Activated T-helper 9 cell treated with anti-CD3 and anti-CD28 coated beads, Interleukin-2, amount 50 U/mL, for 16 hours (primary cell): ENCODE measurements at places on chromosomes 11 and 22.

- no peak for DNase-seq
Observed at GRCh38 chr11:32817181-32817851, 12.4 kb upstream of the PRRG4 start.

DNA sequence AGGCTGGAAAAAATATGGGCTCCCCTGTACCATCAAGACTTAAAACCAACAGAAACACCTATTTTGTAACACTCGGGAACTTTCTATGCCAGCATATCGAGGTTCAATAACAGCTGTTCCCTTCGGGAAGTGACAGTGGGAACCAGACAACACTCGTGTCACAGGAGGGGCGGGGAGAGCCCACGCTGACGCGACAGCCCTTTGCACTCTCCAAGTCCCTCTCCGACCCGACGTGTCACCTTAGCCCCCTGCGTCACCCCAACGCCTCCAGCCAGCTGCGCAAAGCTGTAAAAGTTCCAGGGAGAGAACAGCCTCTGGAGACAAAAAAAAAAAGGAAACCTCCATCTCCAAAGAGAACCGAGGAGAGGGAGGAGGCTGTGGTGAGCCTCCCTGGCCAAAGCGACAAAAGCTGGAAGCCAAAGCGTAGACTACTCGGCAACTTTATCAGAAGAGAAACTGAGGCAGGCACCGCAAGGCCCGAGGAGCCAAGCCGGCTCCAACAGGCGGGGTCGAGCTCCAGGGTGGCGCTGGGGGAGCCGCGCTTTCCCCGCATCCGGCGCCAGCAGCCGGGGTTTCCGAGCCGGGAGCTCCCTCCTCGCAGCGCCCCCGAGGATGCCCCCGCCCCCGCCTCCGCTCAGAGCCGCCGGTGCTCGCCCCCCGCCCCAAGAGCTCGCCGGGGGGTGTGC lies 751 bp downstream of the ARFGAP3 start:
- DNase-seq = peak; percentile 31

DNA sequence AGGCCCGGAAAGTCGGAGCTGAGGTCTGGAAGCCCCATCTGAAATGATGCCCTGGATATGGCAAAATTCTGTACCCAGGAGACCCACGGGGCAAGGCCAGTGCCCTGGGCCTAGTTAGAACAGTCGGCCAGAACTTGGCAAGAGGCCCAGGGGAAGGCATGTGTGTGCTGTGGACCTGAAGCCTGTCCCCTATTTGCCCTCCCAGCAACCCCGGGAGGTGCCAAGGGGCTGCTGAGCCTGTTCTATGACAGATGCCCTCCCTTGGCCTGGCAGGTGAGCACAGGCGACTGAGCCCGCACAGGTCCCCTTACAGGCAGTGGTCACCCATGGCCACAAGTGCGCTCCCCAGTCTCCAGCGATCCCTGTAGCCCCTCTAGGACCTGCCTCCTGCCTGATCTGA lies 51.7 kb downstream of the NAT10 start:
- no peak for DNase-seq

DNA sequence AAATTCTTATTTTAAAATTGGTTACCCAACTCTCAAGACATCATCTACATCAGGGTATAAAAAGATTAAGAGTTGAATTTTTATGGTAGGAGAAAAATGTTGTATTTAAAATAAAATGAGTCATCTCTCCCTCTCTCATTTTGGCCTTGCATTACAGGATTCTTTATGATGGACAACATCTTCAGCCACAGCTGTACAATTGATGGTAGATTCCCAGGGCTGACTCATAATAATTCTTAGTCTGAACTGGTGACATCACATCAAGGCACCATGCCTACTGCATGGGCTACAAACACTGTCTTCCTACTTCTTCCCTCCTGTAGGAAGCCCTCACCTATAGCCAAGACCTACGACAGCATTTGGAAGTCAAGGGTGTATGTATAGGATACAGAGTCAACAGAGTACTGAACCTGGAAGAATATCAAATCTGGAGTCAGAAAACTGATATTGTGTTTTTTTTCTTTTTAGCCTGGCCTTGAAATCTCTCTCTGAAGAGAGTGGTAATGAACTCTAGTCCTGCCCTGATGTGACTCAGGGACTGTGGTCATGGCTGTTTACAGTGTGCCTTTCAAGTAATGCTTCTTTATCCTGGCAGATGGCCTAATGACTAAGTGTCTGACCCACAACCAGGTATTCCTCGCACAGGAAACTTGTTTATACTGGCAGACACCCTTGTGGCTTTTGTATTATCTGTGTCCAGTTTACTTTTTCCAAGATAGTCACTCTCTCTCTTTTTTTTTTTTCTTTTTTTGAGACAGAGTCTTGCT lies 32.5 kb downstream of the MRGPRX2 start:
- no peak for DNase-seq

DNA sequence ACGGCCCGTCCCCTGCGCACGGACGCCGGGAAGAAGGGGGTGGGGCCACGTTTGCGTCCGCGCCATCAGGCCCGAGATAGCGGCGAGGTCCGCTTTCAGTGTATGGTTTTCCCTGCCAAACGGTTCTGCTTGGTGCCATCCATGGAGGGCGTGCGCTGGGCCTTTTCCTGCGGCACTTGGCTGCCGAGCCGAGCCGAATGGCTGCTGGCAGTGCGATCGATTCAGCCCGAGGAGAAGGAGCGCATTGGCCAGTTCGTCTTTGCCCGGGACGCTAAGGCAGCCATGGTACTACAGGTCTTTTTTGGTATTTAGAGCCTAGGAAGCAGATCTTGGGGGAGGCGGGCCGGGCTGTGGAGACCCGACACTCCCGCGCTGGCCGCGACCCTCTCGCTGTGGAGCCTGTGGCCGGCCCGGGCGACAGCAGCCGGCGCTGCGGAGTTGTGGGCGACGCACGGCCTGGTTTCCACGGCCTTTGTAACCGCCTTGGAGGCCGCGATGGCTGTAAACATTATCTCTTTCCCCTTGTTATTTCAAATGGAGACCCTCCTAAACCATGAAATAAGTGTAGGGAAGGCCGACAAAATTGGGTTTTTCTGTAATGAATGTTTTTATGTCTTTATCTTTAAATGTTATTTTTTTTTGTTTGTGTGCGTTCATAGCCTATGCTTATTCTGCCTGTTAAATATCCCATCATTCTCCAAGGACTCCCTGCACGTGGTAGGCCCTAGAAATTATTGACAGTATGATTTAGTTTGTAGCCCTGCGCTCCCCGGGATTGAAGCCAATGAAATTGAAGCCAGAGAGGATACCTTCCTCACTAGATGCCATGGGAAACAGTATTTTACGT lies at the start of gene AASDHPPT:
Gene AASDHPPT (plus strand): TSS at position 54 of the 847 bp plus-strand sequence. CDS start 49 bp downstream, at position 103.
- no peak for DNase-seq

- DNase-seq = no peak
Observed at GRCh38 chr11:74877132-74877531, 71.8 kb downstream of the XRRA1 start.

DNA sequence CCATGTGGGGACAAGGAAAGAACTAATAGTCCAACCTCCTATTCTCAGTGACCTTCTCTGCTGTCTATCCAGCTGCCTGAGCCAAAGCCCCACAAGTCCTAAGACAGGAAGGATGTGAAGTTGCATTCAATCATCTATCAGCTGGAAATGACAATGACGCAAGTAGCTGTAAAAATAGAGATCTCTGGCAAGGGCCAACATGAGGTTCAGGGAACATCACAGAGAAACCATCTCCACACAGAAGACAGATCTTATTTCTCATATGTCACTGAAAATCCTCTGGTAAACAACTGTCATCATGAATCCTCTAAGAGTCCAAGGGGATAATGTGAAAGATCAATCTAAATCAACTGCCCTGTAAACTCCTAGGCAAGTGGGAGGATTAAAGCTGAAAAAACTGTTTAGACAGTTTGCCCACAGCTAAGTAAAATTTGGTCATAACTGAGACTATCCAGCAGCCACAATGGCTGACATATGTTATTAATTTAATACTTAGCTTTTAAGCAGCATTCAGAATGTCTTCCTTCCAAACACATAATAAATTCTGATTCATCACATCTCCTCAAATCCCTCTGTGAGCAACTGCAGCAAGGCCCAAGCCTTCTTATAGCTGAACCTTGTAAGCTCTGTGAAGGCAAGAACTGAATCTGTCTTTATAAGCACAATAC lies 52.1 kb downstream of the ALG9 start:
- no peak for DNase-seq

DNA sequence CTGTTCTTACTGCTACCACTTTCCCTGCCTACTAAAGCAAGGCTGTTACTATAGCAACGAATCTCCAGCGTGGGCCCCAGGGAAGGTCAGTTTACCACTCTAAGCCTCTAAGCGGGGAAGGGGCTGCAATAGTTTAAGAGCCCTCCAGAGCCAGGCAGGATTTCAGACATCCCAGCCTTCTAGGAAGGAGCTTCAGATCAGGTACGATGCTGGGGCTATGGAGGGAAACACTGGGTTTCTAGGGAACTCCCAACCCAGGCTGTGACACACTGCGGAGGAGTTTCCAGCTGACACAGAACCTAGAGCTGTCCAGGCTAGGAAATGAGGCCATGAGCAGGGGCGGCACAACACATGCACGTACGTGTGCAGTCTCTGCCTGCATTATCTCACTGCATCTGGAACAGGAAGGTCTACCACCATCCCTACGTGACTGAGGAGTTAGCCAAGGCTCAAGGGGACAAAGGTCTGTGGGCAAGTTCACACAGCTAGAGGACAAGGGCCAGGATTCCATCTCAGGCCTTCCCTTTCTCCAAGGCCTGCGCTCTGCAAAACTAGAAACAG lies 20.4 kb downstream of the HPS4 start:
- no peak for DNase-seq

- DNase-seq = no peak
Observed at GRCh38 chr11:41309111-41309522, 150.3 kb downstream of the LRRC4C start.

GRCh38 chr11:120221115-120221752 lies 10.4 kb downstream of the OAF start:
- DNase-seq = no peak

GRCh38 chr11:132122735-132123134 lies 752.3 kb downstream of the NTM start:
- no peak for DNase-seq

GRCh38 chr22:45336971-45337431 lies 27.3 kb downstream of the FAM118A start:
- DNase-seq = no peak

DNA sequence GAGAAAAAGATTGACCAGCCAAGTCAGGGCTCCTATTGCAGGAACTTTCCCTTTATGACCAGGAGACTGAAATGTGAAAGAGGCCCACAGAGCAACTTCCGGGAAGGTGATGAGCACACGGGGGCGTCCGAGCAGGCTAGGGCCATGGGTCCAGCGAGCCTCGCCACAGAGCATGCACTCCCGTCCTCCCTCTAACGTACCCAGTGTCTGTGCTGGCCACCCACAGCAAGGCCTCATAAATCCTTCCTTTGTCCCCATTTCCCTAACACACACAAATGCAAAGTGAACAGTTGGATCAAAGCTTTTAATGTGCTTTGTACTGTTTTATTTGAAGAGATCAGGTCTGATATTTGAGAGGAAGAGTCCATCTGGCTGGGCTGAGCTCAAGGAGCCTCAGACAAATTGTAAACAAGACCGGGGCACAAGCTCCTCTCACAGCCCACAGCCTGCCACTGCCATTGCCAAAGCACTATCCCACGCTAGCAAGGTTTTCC lies 44.3 kb downstream of the BLID start:
- no peak for DNase-seq

DNA sequence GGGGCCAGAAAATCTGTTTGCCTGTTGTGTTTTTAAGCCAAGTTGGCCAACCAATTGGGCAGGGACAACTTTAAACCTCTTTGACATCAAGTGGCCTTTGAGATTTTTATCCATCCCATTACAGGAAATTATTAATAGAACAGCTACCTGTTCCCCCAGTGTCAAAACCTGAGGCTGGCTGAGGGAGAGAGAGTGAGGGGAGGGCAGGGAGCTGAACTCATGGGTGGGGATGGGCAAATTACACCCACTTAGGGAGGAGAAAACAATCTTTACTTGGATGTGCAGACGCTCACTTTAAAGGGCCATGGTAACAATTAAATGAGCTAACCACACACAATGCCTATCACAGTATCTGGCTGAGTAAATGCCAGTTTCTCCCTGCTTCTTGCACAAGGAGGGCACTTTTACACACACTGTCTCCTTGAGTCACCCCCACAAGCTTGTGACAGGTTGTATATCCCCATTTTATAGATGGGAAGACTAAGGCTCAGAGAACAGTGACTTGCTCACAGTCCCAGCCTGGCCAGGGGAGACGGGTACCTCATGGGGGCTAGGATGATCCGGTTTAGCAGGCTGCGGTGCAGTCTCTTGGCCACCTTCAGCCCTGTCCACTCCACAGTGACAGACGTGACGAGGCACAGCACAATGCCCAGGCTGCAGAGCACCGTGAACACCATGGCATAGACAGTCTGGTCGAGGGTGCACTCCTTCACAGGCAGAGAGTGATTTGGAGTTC lies 17.8 kb upstream of the KCNJ11 start:
- DNase-seq = no peak

DNA sequence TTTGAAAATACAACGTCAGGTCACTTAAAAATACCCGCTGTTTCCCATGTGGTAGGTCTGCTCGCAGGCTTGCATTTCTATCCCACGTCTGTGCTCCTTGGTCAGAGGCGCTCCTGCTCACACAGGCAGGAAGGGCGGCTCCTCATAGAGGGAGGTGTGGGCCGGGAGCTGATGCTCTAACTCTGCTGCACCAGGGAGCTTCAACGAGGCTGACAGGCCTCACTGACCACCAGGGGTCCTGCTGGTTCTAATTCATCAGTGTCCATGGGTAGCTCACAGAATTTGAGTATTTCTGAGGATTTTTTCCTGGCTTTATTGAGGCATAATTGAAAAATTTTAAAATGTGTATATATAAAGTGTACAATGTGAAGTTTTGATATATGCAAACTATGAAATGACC lies 68.5 kb downstream of the PIWIL3 start:
- DNase-seq = no peak

- no peak for DNase-seq
Observed at GRCh38 chr11:14617241-14618027, 26.2 kb upstream of the PDE3B start.

- no peak for DNase-seq
Observed at GRCh38 chr11:44817207-44817949, 90.6 kb downstream of the TSPAN18 start.

- no peak for DNase-seq
Observed at GRCh38 chr11:39804271-39804670, 1655.2 kb downstream of the LRRC4C start.

GRCh38 chr11:74532501-74533246 lies 39.1 kb upstream of the LIPT2 start:
- DNase-seq = no peak

DNA sequence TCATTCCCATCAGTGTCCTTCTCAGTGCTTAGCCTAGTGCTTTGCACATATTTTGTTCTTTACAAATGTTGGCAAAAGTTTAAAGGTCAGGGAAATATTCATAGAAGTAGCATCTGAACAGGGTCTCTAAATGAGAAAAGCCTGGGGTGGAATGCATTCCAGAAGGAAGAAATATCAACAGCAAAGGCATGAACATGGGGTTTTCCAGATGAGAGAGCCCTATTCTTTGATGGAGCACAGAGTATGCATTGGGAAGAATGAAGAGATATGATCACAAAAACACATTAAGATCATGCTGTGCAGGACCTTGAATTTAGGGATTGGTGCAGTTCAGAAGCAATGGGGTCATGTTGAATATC lies 140.2 kb downstream of the SNX19 start:
- no peak for DNase-seq

GRCh38 chr11:74677131-74677530 lies 54.1 kb downstream of the CHRDL2 start:
- no peak for DNase-seq
